Large intestine (tissue), 12 donors: ENCODE measurements at places on chromosomes 3 and 15.

GRCh38 chr15:61834076-61834697 lies 226.1 kb downstream of the VPS13C start:
- peak; percentile 54 for DNase-seq
- peaks cover 14% of the 10 kb centered on the region for H3K27me3 ChIP-seq
- no peaks in the 10 kb centered on the region for H3K4me1 ChIP-seq
- no peak overlapping the region for H3K4me3 ChIP-seq

GRCh38 chr3:87173776-87174175 lies 53.3 kb upstream of the CHMP2B start:
- no peaks in the 10 kb centered on the region for H3K4me1 ChIP-seq
- no peak for DNase-seq
- H3K36me3 ChIP-seq, result no peaks in the 10 kb centered on the region
- no peak overlapping the region for H3K27ac ChIP-seq
- no peak overlapping the region for H3K4me3 ChIP-seq

- H3K27ac ChIP-seq, result no peak overlapping the region
- H3K36me3 ChIP-seq, result no peaks in the 10 kb centered on the region
- no peaks in the 10 kb centered on the region for H3K27me3 ChIP-seq
- H3K4me3 ChIP-seq, result no peak overlapping the region
- no peaks in the 10 kb centered on the region for H3K4me1 ChIP-seq
Measured at GRCh38 chr3:67067251-67067650, 69.1 kb downstream of the KBTBD8 start.

- no peak for DNase-seq
- H3K36me3 ChIP-seq, result peaks cover 64% of the 10 kb centered on the region
- H3K4me1 ChIP-seq, result no peaks in the 10 kb centered on the region
- no peaks in the 10 kb centered on the region for H3K27me3 ChIP-seq
- H3K4me3 ChIP-seq, result no peak overlapping the region
- H3K27ac ChIP-seq, result no peak overlapping the region
Measured at GRCh38 chr3:15055019-15055557, 10.0 kb downstream of the MRPS25 start.

DNA sequence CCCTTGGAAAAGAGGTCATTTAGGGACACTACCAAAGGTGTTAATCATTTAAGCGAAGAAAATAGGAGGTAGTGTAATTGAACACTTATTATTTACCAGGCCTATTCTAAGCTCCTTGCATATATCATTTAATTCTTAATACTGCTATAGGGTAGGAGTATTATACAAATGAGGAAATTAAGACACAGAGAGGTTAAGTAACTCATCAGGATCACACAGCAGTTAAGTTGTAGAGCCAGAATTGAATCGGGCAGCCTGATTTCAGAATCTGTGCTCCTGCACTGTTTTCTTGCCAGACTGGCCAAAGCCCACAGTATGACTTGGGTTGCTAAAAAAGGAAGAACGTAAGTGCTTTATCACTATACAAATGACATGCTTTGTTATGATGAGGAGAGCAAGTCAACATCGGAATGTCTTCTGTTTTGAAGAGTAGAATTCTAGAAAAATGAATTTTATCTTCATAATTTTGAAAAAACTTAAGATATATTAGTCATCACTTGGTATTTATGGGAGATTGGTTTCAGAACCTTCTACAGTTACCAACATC lies 31.4 kb downstream of the HPS3 start:
- H3K36me3 ChIP-seq, result peaks cover 58% of the 10 kb centered on the region
- H3K4me1 ChIP-seq, result no peaks in the 10 kb centered on the region
- H3K4me3 ChIP-seq, result no peak overlapping the region
- DNase-seq, result no peak

DNA sequence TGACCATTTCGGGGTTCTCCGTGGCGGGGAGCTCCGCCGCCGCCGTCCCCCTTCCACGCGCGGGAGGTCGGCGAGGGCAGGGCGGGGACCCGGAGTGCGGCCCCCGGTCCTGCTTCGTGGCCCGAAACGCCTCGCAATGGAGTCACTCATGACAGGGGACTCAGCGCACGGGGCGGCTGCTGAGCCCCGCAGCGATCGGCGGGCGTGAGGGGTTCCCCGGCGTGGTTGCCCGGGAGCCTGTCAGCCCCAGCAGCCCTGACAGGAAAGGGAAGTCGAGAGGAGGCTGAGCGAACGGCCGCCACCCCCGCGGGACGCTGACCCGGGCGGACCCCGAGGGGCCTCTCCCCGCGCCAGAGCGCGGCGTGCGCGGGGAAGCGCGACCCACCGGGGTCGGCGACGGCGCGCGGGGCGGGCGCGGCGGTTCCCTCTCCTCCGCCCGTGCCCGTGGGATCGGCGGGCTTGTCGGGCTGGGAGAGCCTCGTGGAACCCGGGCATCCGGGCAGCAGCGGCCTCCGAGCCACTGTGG lies 564 bp upstream of the PIGZ start:
- H3K27me3 ChIP-seq, result peaks cover 30% of the 10 kb centered on the region
- peak; percentile 76 for DNase-seq
- H3K4me3 ChIP-seq, result peak overlapping the region; percentile 52
- peak overlapping the region; percentile 78 for H3K27ac ChIP-seq

DNA sequence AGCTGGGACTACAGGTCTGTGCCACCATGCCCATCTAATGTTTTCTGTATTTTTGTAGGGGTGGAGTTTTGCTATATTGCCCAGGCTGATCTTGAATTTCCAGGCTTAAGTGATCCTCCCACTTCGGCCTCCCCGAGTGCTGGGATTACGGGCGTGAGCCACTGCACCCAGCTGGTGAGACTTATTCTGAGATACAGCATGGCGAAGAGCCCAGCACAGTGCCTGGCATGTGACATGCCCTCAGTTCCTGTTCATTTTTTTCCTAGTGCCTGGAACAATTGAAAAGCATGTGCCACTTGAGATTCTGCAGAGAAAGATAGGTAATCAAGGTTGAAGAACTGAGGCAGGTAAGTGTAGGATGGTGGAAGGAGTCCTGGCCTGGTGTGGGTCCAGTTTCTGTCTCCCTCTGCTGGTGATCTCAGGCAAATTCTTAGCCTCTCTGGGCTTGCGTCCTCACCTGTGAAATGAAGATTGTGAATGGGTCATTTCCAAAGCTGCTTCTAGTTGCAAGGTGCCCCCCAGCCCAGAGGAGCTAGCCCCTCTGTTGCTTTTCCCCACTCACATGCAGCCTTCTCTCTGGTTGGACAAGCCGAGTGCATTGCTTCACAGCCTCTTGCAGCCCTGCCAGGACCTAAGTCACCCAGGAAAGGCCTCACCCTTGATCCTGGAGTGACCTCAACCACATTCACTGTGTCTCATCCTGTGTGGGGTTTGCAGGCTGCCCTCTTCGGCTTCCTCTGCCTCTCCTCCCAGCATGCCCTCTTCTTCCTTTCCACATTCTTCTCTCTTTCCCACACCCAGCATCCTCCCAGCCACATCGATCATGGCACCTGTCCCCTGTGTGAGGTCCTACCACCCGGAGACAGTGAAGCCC lies 4.3 kb upstream of the RHCG start:
- no peak overlapping the region for H3K27ac ChIP-seq
- H3K36me3 ChIP-seq, result no peaks in the 10 kb centered on the region
- H3K4me3 ChIP-seq, result no peak overlapping the region
- H3K27me3 ChIP-seq, result peaks cover 36% of the 10 kb centered on the region
- H3K4me1 ChIP-seq, result no peaks in the 10 kb centered on the region
- DNase-seq, result no peak

DNA sequence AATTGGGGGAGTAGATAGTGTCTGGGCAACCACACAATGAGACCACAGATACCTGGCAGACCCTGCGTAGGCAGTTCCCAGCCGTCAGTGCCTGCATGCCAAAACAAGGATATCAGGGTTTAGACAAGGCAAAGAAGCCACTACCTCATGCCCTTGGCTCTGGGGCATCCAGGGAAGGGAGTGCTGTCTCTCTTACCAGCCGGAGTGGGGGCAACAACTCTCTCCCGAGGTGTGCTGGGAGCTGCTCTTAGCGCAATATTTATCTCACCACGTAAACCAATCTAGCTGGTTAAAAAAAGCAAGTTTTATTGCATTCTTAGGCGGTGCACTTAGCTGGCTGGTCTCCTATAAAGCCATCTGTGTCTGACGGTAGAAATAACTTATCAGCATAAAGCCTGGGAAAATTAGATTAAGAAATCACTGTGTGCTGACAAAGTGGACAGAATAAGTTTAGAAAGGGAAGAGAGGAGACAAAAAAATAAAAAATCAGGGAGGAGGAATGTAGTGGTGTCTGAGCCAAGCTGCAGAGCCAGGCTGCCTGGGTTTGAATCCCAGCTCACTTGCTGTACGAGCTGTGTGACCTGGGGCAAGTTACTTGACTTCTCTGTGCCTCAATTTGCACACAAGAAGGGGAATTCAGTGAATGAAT lies 273.2 kb downstream of the PDZRN3 start:
- DNase-seq, result peak; percentile 26
- no peaks in the 10 kb centered on the region for H3K27me3 ChIP-seq
- no peaks in the 10 kb centered on the region for H3K36me3 ChIP-seq
- no peak overlapping the region for H3K4me3 ChIP-seq
